ENCODE measurements at places on chromosomes 12 and 14. TPM values are rescaled to one million over a fixed set of nuclear protein-coding genes. Genes with fewer than 3 reads are reported as not detected.

DNA sequence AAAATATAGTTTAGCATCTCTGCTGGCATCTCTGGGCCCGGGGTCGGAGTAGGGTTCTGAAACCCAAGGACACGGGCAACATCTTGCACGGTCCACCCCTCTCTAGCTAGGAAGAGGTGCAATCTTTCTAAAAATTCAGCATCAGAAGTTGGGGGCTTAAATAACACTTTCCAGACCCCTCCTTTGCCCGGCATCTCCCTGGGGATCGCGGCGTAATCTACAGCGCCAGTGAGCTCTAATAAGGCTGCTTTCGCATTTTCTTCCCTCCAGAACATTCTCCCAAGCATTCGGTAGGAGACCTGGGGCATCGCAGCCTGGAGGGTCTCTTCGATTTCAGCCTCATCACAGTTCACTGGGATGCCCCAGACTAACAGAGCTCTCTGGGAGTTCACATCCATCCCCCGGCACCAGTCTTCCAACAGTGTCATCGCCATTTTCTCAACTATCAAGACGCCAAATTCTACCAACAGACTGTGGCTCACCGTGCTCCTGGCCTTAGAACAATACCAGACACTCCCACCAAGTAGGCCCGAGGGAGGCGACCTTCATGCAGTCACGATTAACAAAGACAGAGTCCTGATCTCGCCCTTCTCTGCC, 880 bp downstream of the PNMA1 start:
- no peak for DNase-seq

GRCh38 chr14:19771895-19772430, 1.3 kb upstream of the OR4M1 start:
- DNase-seq: no peak

The TAS2R13 gene
- 0.17 TPM for total RNA-seq

DNA sequence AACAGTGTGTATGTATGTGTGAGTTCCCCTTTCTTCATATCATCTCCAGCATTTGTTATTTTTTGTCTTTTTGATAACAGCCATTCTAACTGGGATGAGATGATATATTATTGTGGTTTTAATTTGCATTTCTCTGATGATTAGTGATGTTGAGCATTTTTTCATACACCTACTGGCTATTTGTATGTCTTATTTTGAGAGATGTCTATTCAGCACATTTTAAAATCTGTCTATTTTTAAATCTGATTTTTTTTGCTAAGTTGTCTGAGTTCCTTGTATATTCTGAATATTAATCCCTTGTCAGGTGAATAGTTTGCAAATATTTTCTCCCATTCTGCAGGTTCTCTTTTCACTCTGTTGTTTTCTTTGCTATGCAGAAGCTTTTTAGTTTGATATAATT, 469.1 kb downstream of the FUT8 start:
- no peak for DNase-seq

DNA sequence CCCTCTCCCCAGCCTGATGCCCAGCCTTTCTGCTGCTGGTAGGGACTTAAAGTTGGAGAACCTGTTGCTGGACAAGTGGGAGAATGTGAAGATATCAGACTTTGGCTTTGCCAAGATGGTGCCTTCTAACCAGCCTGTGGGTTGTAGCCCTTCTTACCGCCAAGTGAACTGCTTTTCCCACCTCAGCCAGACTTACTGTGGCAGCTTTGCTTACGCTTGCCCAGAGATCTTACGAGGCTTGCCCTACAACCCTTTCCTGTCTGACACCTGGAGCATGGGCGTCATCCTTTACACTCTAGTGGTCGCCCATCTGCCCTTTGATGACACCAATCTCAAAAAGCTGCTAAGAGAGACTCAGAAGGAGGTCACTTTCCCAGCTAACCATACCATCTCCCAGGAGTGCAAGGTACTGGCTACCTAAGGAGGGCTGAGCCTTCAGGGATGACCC, 1.6 kb downstream of the TSSK4 start:
- no peak for DNase-seq

DNA sequence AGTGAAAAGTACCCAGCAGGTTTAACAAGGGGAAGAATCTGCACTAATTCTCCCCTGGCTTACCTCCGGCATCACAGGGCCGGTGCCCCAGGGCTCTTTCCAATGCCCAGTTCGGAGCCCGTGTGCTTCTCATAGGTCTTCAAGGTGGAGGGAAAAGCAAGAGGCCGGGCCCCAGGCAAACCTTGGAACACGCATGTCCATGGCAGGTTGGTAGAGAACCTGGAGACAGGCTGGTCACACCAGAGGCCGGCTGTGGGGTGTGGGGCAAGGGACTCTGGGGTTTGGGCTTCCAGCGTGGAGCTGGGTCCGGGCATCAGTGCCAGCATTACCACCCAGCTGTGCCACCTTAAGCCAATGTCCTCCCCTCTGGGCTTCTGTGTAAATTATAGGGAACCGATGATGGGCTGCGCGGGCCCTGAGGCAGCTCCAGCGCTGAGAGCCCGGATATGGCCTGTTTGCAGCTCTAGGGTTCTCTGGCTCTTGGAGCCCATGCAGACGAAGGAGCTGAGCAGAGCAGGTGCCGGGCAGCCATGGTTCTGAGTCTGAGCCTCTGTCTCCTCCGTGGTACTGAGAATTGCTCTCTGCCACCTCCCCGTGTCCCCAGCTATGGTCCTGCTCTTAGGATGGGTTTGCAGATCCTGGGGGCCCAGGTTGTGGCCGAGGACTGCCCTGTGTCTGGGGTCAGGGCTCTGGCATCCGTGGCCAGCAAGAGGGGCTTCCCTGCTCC, 197.0 kb upstream of the C14orf180 start:
- no peak for DNase-seq

The STAC3 gene
- total RNA-seq: not detected

GRCh38 chr14:85248881-85249635, 280.9 kb upstream of the FLRT2 start:
- no peak for DNase-seq

DNA sequence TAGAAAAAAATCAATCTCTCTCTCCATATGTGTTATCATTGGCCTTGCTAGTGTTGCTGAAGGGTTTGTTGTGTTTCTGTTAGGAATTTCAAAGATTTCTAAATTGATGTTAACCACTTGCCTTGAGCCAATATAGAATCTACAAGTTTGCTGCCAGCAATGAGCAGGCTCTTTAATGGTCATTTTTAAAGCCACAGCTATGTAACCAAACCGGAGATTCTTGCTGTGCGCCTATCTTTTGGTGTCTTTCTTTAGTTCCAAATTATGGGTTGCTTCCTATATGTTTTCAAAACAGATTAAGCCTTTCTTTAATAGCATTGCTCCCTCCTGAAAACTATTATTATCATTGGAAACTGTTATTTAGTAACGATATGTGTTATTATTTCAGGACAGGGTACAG, 545.7 kb downstream of the DIO2 start:
- DNase-seq: no peak
